ENCODE measurements at places on chromosomes 12 and 14.

DNA sequence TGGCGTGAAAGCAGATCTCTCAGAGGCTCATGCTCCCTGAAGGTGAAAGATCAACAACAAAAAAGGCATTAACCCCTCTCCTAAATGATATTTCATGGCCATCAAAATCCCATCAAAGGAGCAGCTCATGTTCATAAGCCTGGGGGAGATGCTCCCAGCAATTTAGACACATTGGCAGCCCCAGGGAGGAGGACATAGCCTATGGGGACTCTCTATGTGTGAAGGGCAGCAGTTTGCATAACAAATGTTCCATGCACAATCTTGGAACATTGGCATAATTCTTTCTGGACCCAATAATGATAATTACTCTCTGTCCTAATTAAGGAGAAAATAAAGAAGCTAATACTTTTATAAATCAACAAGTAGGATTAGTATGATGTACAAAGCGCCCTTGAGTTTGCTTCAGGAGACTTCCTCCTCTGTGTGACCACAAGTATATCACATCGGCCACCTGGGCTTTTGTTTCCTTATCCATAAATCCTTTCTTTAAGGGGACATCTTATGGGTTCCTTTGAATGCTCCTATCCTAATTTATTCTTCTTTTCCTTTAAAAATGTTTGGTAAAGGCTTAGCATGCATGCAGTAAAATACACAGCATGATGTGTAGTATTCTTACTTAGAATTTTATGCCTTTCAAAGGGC lies 161.9 kb upstream of the PLEKHG7 start:
- DNase-seq: no peak

DNA sequence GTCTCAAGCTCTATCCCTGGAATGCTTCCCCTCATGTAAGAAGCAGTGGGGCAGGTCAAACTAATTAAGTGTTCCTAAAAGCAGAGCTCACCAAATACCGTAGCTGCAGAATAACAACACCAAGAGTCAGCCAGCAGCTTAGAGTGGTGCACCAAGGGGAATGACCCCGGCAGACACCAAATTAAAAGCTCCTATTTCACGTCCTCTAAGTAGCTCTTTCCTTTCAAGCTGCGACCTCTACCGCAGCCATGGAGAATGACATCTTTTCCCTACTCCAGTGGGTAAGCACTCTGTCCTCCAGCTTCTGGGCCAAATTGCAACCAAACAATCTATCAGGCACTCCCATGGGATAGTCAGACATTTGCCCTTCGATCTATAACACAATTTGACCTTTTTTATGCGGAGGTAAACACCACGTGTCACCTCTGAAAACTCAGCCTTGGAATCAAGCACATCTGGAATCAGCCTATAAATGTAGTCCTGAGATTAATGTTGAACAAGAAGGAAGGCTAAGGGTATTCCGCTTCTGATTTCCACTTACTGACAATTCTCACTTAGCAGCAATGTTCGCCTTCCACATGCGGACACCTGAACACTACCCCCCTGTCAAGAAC lies 67.6 kb upstream of the CDKN3 start:
- DNase-seq: peak; percentile 17

DNA sequence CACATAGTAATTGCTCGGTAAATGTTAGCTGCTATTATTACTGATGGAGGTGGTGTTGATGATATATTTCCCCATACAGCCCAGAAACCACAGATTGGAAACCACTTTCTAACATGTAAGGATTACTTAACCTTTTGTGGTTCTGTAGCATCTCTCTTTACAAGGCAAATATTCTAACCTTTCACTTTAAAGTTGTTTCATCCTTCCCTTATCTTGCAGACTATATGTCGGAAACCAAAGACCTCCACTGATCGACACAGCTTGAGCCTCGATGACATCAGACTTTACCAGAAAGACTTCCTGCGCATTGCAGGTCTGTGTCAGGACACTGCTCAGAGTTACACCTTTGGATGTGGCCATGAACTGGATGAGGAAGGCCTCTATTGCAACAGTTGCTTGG lies 75.8 kb downstream of the FRMD6 start:
- DNase-seq: no peak

DNA sequence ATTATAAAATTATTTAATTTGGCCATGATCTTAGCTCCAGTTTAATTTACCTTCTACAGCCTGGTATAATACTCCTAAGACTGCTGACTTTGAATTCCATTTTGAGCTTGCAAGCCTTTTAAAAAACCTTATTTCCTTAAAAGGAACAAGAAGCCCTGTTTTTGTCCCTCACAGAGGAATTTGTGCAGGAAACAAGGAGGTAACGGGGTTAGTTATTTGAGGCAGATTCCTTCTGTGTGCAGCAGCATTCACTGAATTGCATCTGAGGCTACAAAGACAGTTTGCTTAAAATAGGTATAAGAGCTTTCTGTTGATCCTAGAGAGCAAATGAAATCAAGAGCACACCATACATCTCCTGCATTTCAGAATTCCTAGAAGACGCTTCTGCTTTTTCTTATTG lies 403.3 kb upstream of the PRICKLE1 start:
- DNase-seq: no peak

- DNase-seq: no peak
These were observed 553 bp downstream of the CLEC14A start for GRCh38 chr14:38255408-38255672.

- DNase-seq: no peak
These were observed 75.8 kb upstream of the COCH start for GRCh38 chr14:30798516-30798915.

DNA sequence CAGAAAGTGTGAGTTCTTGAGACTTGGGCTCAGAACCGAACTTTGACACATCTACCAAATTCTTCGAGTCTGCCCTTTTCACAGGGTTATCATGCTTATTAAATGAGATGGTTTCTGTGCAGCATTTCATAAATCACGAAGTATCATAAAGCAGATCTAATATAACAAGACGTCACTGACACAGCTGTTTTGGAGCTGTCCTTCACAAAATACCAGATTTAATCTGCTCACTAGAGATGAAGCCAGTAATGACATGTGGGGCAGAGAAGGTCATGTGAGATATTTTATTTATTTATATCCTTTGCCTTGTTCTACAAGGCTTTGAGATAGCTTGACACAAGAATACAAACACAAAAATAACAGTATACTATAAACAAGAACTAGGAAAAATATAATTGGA lies 127.0 kb downstream of the RPAP3 start:
- DNase-seq: no peak

- no peak for DNase-seq
These were observed 45.6 kb downstream of the FANCM start for GRCh38 chr14:45181329-45181728.

DNA sequence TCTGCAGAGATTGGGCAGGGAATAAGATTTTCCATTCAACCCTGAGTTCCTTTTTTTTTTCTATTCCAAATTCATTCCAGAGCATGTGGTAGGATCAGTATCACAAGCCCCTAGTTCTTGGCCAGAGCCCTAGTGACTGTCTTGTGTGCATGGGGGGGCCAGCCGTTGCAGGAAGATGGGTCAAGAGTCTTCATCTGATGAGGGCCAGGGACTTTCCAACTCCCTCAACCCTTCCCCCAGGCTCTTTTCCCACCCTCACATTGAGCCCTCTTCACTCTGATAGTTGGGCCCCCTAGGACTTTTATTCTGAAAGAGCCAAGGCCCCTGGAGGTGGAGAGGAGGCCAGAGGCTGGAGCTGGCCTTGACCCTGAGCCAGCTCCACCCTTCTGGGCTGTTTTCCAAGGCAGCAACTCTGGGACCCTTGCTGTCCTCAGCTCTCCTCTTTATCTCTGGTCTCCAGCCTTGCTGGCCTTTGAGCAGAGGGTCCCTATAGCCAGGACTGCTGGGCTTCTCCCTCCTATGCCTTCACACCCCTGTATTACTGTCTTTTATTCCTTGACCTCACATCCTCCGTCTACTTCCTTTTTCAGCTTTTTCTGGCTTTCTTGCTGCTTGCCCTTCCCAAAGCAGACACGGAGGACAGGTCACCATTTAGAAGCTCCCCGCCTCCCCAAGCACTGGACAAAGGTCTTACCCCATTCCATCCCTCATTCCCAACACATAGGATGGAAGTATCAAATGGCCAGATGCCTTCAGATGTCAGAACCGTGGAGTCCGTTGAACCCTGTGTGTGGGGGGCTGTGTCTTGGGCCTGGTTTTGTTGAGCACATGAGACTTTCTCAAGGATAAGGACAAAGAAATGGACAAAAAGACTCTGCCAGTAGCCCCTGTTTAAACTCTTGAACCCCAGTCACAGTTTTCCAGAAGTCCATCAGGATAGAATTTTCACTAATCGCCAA lies 5.6 kb downstream of the RBP5 start:
- no peak for DNase-seq

DNA sequence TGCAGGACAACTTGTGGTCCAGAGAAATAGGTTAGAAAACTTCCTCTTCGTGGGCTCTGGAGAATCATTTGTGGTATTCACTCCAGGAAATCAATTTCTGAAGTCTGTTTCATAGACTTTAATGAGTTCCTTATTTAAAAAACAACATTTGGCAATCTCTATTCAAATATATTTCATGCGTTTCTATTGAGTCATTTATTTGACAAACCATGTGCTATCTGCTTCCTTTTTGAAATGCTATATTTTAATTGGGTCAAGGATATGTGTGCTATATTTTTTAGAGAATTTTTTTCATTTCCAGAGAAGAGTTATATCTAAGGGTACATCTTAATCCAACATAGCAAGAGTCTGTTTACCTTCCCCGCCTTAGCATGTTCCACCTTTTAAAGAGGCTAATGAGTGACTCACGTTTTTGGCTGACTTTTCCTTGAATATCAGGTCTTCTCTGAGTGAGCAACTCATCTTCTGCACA lies 252.4 kb upstream of the EGLN3 start:
- DNase-seq: no peak

GRCh38 chr12:103468837-103469236 lies 26.9 kb downstream of the C12orf42 start:
- DNase-seq: no peak

- no peak for DNase-seq
These were observed 6.0 kb downstream of the LTB4R start for GRCh38 chr14:24317141-24317928.

DNA sequence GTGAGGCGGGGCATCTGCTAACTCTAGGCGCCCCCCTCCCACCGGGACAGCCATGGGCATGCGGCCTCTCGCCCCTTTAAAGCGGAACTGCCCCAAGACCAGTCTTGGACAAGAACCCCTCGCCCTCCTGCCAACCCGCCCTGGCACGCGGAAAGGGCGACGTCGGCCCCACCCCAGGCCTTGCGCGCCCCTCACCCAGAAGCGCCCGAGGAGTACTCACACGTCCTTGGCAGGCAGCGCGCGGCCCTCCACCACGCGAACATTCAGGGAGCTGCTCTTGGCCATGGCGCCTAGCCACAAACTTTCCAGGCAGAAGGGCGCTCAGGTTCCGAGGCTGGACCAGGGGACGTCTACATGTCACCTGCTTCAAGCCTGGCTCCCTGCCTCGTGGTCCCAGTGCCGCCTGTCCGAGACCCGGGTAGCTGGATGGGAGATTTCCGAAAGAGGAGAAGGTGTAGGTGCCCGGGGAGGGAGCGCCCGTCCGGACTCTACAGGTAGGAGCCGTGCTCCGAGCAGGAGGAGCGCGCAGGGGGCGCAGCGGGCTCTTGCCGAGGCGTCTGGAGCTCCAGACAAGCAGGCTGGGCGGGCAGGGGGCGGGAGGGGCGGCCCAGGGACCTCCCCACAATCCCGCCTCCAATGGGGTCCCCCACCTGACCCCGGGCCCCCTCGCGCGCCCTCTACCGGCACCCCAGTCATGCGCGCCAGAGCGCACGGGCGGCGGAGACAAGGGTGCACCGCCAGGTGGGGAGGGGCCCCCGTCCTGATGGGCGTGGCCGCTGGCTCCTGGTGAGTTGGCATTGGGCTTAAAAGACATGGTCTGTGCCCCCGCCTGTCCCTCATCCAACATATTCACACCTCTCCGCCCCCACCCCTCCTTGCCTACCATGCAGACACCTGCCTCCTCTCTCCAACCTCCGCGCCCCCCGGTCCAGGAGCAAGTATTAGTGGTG lies at the start of gene RASAL1:
Gene RASAL1 (minus strand): TSS at position 584 of the 950 bp plus-strand sequence. CDS start 299 bp downstream, at position 285.
- DNase-seq: no peak

DNA sequence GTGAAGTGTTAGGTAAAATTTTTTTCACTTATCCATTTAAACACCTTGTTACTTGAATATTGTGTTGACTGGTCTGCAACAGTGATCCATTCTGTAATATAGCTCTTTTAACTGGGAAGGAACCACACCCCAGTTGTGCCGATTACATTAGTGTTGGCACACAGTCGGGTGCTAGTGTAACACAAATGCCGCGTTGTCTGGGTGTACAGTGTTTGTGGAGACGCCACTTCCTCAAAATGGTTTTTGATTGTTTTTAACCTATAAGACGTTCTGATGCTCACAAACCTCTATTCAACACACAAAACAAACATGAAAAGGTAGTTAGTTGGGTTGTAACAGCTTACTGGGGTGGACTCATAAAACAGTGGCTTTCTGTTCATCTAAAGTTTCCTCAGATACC lies 48.0 kb upstream of the TRAF3 start:
- no peak for DNase-seq

- DNase-seq: no peak
These were observed 44.0 kb upstream of the REP15 start for GRCh38 chr12:27652174-27652763.

DNA sequence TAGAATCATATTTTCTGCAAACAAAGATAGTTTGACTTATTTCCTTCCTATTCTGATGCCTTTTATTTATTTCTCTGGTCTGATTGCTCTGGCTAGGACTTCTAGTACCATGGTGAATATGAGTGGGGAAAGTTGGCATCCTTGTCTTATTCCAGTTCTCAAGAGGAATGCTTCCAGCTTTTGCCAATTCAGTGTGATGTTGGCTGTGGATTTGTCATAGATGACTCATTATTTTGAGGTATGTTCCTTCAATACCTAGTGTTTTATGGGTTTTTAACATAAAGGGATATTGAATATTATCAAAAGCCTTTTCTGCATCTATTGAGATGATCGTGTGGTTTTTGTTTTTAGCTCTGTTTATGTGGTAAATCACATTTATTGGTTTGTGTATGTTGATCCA lies 139.4 kb upstream of the CNTN1 start:
- DNase-seq: no peak

- DNase-seq: no peak
These were observed 1.3 kb downstream of the ZNF839 start for GRCh38 chr14:102320671-102321455.

DNA sequence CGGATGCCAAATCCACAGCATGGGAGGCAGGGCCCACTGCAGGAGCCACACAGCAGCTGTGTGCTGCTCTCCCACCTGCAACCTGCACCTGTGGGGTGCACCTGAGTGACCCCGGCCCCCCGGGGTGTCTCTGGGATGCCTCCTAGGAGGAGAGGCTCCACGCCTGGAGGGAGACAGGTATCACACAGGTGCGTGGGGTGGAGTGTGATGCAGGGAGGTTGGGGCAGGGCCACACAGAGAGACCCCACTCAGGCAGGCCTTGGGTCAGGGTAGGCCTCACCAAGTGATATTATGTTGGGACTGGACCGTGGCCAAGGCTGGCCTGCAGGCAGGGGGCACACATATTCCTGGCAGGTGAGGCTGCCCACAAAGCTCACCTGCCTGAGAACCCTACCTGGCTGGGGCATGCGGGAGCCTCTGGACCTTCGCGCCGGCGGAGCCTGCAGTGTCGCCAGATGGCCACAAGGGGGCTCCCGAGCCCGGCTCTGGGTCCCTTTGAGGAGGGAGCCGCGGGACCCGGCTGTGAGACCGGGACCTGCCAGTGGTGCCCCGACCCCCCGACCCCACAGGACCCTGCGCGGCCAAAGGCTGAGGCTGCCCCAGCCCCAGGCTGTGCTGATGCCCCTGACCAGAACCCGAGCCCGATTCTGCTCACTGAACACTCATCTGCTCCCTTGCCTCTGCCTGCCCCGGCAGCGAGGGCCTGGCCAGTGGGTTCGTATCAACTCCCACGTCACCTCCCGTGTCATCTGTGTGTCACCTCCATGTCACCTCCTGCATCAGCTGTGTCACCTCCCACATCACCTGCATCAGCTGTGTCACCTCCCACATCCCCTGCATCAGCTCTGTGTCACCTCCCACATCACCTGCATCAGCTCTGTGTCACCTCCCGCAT lies 11.4 kb downstream of the TMEM121 start:
- DNase-seq: no peak

Data from NCI-H1436 treated with DMSO at 0.1 percent for 48 hours (cell line).